ENCODE measurements at places on chromosomes 6 and 20. TPM values are rescaled to one million over a fixed set of nuclear protein-coding genes. Genes with fewer than 3 reads are reported as not detected.

DNA sequence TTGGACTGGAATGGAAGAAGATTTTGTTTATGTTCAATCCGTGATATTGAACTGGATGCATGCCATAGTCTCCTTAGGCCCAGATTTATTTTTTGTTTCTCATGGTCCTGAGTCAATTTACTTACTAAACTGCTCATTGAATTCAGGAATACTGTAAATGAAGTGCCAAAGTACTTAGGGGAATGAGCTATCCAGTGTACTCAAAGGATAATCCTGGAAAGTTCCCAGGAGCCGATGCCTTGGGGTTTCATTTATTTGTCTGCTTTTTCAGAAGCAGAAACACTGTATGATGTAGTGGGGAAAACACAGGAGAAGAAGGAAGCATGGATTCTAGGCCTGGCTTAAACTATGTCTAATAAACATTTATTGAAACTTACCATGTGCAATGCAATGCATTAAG is 56.1 kb upstream of the THEMIS start:
- H3K4me1 ChIP-seq = peaks cover 30% of the 10 kb centered on the region
- no peaks in the 10 kb centered on the region for H3K27me3 ChIP-seq
- H3K36me3 ChIP-seq = no peaks in the 10 kb centered on the region
- H3K27ac ChIP-seq = no peak overlapping the region
- no peak for DNase-seq

GRCh38 chr6:13425943-13426931 is 61.2 kb downstream of the GFOD1 start:
- H3K36me3 ChIP-seq = no peaks in the 10 kb centered on the region
- H3K27me3 ChIP-seq = no peaks in the 10 kb centered on the region
- no peak overlapping the region for H3K27ac ChIP-seq
- peak; percentile 22 for DNase-seq
- H3K4me3 ChIP-seq = no peak overlapping the region

GRCh38 chr6:32045811-32046449 is 7.7 kb downstream of the CYP21A2 start:
- H3K27ac ChIP-seq = no peak overlapping the region
- no peaks in the 10 kb centered on the region for H3K27me3 ChIP-seq
- H3K4me3 ChIP-seq = no peak overlapping the region
- no peaks in the 10 kb centered on the region for H3K36me3 ChIP-seq

GRCh38 chr20:8870652-8871051 is 198.2 kb upstream of the PLCB4 start:
- no peak overlapping the region for H3K4me3 ChIP-seq
- no peak overlapping the region for H3K27ac ChIP-seq
- H3K36me3 ChIP-seq = no peaks in the 10 kb centered on the region
- no peak for DNase-seq

DNA sequence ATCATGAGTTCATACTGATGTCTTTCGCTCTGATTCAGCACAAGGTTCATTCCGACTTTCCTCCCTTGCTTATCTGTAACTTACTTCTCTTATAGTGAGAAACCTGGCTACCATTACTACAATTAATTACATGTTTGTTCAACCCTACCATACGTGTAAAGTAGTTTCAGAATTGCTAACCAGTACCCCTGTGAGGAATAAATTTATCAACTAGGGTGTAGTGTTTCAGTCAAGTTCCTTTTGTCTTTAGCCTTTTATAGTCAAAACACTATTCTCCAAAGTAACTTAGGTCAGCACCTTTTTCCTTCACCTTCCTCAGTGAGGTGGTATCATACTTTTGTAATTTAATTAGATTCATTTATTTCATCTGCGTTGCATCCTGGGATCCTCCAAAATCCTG is 64.9 kb downstream of the MAP3K4 start:
- DNase-seq = no peak
- H3K27ac ChIP-seq = no peak overlapping the region
- H3K4me1 ChIP-seq = peaks cover 6% of the 10 kb centered on the region
- H3K27me3 ChIP-seq = no peaks in the 10 kb centered on the region

- H3K27me3 ChIP-seq = peaks cover 4% of the 10 kb centered on the region
- no peak overlapping the region for H3K4me3 ChIP-seq
- H3K4me1 ChIP-seq = no peaks in the 10 kb centered on the region
- no peak for DNase-seq
- H3K36me3 ChIP-seq = no peaks in the 10 kb centered on the region
Observed at GRCh38 chr6:4274382-4275082, 139.2 kb upstream of the ECI2 start.

DNA sequence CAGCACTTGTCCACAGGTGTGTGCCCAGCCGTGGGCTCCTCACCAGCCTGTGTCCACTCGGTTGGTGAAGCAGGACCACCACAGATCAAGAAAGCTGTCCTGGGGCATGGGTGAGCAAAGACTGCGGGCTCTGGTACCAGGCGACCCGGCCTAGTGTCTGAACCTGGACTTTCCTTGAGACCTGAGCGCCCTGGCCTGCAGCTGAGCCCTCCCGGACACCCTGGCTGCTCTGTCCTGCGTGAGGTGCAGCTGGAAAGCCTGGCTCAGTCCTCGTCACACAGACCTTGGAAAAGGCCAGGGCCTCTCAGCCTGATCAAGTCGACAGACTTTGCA is 201.2 kb upstream of the THBS2 start:
- H3K27ac ChIP-seq = no peak overlapping the region
- no peak overlapping the region for H3K4me3 ChIP-seq
- no peaks in the 10 kb centered on the region for H3K27me3 ChIP-seq
- peaks cover 4% of the 10 kb centered on the region for H3K36me3 ChIP-seq

DNA sequence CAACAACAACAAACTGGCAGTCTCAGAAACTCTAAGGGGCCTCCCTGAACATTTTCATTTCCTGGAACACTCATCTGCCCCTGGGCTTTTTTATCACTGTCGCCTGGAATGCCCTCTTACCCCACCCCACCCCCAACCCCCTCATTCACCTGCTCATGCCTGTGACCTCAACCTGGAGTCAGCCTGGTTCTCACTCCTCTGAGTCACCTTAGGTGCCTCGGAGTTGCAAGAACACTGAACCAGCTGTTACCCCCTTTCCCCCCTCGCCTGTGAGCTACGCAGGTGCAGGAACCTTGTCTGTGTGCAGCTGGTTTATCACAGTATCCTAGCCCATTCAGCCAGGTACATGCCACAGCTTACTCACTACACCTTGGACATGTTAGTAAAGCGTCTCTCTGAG is 12.8 kb upstream of the SNAI1 start:
- no peak for DNase-seq
- no peak overlapping the region for H3K4me3 ChIP-seq
- H3K36me3 ChIP-seq = no peaks in the 10 kb centered on the region
- H3K27ac ChIP-seq = no peak overlapping the region
- no peaks in the 10 kb centered on the region for H3K27me3 ChIP-seq
- peaks cover 1% of the 10 kb centered on the region for H3K4me1 ChIP-seq

DNA sequence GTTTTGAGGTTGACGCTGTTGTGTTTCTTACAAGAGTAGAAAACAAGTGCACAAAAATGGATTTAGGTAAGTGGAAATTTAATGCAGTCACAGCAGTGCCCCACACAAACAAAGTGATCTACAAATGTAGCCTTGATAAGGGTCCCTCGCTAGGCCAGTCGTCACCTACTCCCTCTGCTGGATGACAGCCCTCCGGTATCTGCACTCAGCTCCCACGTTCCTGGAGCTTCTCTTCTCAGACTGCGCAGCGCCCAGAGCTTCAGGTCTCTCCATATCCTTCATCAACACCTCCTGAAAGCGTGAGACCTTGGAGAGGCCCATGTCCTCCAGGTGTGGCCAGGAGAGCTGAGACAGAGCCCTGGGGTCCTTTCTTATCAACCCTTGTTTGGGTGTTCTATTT is 58.3 kb upstream of the MAP3K4 start:
- H3K4me3 ChIP-seq = no peak overlapping the region
- H3K27me3 ChIP-seq = peaks cover 42% of the 10 kb centered on the region
- H3K36me3 ChIP-seq = no peaks in the 10 kb centered on the region
- no peak for DNase-seq
- H3K27ac ChIP-seq = no peak overlapping the region

DNA sequence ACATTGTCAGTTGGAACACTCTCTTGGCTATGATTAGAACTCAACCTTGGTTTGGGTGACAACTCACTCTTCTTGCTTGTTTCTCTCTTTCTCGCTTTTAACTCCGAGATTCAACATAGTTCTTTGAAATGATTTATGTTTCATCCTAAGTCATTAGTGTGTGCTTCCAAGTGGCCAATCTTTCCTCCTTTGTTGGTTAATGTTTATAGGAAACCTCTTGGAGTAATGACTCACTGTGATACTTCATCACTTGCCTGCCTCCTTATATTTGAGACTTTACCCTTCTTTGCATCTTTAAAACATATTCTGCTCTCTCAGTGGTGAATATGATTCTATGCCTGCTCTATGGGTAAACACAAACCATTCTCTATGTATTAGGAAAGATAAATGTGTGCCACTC is 279.7 kb upstream of the FLRT3 start:
- no peak overlapping the region for H3K27ac ChIP-seq
- H3K36me3 ChIP-seq = no peaks in the 10 kb centered on the region
- DNase-seq = no peak

DNA sequence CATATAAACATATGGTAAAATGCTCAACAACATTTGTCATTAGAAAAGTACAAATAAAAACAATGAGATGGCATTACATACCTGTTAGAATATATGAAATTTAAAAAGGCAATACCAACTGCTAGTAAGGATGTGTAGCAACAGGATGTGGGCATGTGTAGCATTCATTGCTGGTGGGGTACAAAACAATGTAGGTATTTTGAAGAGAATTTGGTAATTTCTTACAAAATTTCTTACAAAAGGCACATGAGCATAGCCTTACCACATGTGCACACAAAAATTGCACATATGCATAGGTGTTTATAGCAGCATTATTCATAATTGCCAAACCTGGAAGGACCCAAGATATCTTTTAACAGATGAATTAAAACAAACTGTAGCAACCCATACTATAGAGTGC is 1355.1 kb upstream of the CITED2 start:
- H3K27ac ChIP-seq = no peak overlapping the region
- DNase-seq = no peak
- H3K4me1 ChIP-seq = no peaks in the 10 kb centered on the region
- no peaks in the 10 kb centered on the region for H3K27me3 ChIP-seq

GRCh38 chr20:38969708-38970107 is 7.6 kb downstream of the DHX35 start:
- H3K4me1 ChIP-seq = peaks cover 9% of the 10 kb centered on the region
- H3K27me3 ChIP-seq = no peaks in the 10 kb centered on the region
- no peak overlapping the region for H3K4me3 ChIP-seq
- peaks cover 19% of the 10 kb centered on the region for H3K36me3 ChIP-seq
- no peak overlapping the region for H3K27ac ChIP-seq
- no peak for DNase-seq

- H3K36me3 ChIP-seq = peaks cover 1% of the 10 kb centered on the region
- DNase-seq = no peak
- peak within 1 kb of the TSS; percentile 87 for H3K4me3 ChIP-seq
- H3K4me1 ChIP-seq = peaks cover 56% of the 10 kb centered on the region
- H3K27me3 ChIP-seq = no peaks in the 10 kb centered on the region
Observed at GRCh38 chr20:34876406-34877282, at the start of gene ACSS2. ACSS2 (plus strand) TSS chr20:34876612; CDS start chr20:34876646, 34 bp downstream.

- H3K36me3 ChIP-seq = peaks cover 48% of the 10 kb centered on the region
- no peaks in the 10 kb centered on the region for H3K4me1 ChIP-seq
- no peak overlapping the region for H3K27ac ChIP-seq
- DNase-seq = no peak
- no peak overlapping the region for H3K4me3 ChIP-seq
Observed at GRCh38 chr6:155253337-155253736, 10.5 kb upstream of the CLDN20 start.

GRCh38 chr20:49412254-49412653 is 70.2 kb downstream of the KCNB1 start:
- no peaks in the 10 kb centered on the region for H3K36me3 ChIP-seq
- H3K27ac ChIP-seq = no peak overlapping the region
- H3K4me1 ChIP-seq = no peaks in the 10 kb centered on the region
- H3K4me3 ChIP-seq = no peak overlapping the region
- DNase-seq = no peak

DNA sequence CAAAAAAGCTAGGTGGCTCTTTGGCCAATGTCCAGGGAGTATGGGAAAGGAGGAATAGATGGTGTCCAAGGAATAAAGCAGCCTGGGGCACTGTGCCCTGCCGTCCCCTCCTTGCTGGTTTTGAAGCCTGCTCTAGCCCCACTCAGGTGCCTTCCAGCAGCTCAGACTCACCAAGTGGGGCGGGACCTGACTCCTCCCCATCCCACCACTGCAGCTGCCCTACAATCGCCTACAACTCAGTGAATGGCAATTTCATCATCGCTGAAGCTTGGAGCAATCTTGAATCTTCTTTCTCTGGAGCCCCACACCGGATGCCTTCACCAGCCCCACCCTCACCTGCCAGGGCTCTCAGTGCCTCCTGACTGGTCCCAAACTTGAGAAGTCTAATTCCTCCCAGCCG is 56.4 kb upstream of the NXT1 start:
- H3K4me1 ChIP-seq = no peaks in the 10 kb centered on the region
- no peaks in the 10 kb centered on the region for H3K36me3 ChIP-seq
- DNase-seq = no peak
- peaks cover 6% of the 10 kb centered on the region for H3K27me3 ChIP-seq
- no peak overlapping the region for H3K4me3 ChIP-seq
- no peak overlapping the region for H3K27ac ChIP-seq

DNA sequence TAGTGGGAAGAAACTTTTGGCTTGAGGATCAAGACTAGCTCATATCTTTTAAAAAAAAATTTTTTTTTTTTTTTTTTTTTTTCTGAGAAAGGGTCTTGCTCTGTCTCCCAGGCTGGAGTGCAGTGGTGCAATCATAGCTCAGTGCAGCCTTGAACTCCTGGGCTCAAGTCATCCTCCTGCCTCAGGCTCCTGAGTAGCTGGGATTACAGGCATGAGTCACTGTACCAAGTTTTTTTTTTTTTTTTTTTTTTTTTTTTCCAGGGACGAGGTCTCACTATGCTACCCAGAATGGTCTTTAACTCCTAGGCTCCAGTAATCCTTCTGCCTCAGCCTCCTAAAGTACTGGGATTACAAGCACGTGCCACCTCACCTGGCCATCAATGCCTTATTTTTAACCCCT is 27.9 kb downstream of the GCLC start:
- H3K4me3 ChIP-seq = no peak overlapping the region
- no peaks in the 10 kb centered on the region for H3K27me3 ChIP-seq
- no peak overlapping the region for H3K27ac ChIP-seq
- H3K36me3 ChIP-seq = peaks cover 10% of the 10 kb centered on the region
- H3K4me1 ChIP-seq = no peaks in the 10 kb centered on the region
- no peak for DNase-seq

ASIP gene
- not detected for total RNA-seq

TNFAIP3 gene
- 289 TPM for total RNA-seq

PHACTR1 gene
- total RNA-seq = not detected

MYLK4 gene
- 0.07 TPM for total RNA-seq

COMMD7 gene
- 36.6 TPM for total RNA-seq

ATRN gene
- 5.1 TPM for total RNA-seq

SOBP gene
- total RNA-seq = 0.25 TPM

TBXT gene
- not detected for total RNA-seq

SIM1 gene
- not detected for total RNA-seq

MRPS10 gene
- 39.7 TPM for total RNA-seq

LPA gene
- not detected for total RNA-seq

MUCL3 gene
- not detected for total RNA-seq

ATP6V1G2 gene
- 1.2 TPM for total RNA-seq
